HT-29 (cell line): ENCODE measurements at places on chromosomes 2 and 18. TPM values are rescaled to one million over a fixed set of nuclear protein-coding genes. Genes with fewer than 3 reads are reported as not detected.

DNA sequence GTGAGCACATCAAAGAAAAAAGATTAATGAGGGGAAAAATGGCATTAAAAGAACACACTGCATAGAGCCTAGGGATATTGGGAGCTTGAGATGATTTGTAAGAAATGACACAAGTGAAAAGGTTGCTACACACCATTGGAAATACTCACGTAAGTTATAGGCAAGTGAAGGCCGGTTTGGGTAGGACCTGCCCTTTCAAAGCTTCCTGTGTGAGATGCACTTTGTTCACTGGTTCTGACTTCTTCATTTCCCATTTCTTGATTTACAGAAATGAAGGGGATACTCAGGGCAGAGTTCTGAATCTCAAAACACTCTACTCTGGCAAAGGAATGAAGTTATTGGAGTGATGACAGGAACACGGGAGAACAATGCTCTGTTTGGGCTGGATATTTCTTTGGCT lies at the start of gene IL18RAP:
IL18RAP (plus strand) TSS at position 251 of the 400 bp plus-strand sequence; CDS start at position 369, 118 bp downstream.
- no peak for DNase-seq

The DES gene
- 0.63 TPM in 1 of 2 replicates, not detected in the other for total RNA-seq

The DUSP28 gene
- total RNA-seq, result 10.0 and 10.4 TPM in 2 replicates

DNA sequence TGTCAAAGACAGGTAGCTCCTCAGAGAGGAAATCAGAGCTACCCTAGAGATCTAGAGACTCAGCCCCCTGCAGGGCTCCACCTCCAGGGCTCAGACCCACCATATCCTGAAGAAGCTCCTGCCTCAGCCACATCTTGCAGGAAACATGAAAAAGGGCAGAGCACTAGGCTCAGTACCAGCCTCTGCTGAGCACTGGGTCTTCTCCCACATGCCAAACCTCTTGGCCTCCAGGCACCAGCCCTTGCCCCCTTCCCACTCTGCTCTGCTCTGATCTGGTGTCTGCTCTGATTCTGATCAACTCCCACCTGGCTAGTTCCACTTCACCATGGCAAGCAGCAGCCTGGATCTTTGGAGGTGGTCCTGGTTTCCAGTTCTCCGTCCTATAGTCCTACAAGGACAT lies 114.3 kb upstream of the SLC66A3 start:
- no peak for DNase-seq

GRCh38 chr2:10548626-10549025 lies 100.5 kb upstream of the ODC1 start:
- no peak for DNase-seq

The SP140 gene
- total RNA-seq, result not detected in 2 replicates

GRCh38 chr2:228224410-228224809 lies 42.9 kb upstream of the SPHKAP start:
- DNase-seq, result no peak

DNA sequence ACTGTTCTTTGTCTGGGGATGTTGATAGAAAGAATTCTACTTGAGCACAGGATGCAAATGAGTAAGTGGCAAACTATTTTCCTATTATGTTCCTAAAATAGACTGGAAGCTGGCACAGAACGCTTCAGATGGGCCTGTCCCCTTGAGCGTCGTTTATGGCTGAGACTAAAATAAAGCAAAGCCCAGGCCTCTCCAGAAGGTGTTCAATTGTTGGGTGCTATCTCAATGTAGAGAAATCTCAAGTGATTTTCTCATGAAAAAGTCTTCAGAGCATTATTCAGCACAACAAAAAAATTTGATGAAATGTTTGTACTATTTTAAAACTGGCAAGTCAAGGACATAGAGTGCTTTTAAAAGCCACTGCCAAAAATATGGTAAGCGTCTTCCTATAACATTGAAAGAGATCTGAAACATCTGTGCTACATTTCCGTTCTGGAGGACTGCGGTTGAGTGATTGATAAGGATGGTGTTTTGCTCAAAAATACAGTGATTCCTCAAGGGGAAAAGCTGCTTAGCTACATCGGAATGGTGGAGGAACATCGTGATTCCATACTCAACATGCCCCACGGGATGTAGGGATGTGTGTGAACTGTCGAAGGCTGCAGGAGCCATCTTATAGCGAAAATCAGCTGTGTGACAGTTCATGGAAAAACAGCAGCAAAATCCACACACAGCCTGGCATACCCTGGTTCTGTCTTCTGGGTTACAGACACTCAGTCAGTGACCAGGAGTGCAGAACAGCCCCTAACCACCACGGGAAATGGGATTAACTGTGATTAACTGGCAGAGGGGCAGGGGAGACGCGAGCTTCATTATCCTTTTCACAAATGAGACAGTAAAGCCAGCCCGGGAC lies 10.4 kb upstream of the LRRFIP1 start:
- DNase-seq, result no peak

DNA sequence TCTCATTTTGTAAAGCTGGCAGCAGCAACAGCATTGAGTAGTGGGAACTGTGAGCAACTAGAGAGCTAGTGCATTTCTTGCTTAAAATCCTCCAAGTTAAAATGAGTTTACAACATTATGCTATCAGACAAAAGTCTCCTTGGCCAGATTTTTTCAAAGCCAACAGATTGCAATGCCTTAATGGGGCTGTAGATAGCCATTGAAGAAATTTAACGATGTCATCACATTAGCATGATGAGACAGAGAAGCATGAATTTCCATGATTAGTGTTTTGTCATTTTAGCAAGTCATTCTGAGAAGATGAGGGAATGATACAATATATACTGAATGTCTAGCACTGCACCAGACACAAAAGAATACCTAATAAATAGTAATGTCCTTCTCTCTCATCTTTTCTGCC lies 307.5 kb upstream of the REG3G start:
- no peak for DNase-seq

DNA sequence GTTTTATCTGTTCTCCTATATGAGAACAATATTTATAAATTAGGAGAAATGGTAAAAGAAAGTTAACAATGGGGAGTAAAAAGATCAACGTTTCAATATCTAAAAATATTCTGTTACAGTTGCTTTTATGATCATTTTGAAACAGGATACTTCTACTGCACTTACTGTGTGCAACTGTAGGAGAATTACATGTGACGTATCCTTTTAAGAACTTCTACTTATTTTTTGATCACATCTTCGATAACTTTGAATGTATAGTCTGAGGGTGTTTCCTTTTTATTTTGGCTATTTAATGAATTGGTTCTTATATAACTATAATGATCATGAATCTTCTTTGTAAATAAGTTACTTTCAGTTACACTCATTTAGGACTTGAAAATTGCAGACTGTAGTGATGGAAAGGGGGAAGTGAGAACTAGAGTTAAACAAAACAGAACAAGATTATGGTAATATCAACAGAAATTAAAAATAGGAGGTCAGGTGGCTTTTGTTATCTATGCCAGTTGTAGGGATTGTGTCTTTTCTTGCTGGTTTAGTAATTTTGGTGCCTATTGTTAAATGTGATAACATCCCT lies 109.9 kb downstream of the MSTN start:
- DNase-seq, result no peak

The GALR1 gene
- total RNA-seq, result not detected in 2 replicates

DNA sequence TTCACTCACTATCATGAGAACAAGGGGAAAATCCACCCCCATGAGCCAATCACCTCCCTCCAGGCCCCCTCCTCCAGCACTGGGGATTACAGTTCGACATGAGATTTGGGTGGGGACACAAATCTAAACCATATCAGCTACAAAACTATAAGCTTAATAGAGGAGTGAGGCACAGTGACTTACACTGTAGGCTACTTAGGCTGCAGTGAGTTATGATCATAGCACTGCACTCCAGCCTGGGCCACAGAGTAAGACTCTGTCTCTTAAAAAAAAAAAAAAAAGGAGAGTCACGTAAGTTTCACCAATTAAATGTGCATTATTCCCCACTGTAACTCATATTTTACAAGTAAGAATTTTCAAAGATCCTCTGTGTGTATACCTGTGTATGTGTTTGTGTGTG lies 26.2 kb upstream of the COLEC12 start:
- no peak for DNase-seq

The SP100 gene
- total RNA-seq, result 23.6 and 28.4 TPM in 2 replicates

GRCh38 chr2:18976168-18976961 lies 382.1 kb downstream of the OSR1 start:
- no peak for DNase-seq

The BCL2 gene
- 0.05 and 0.36 TPM in 2 replicates for total RNA-seq

GRCh38 chr18:41745166-41746049 lies 209.6 kb upstream of the PIK3C3 start:
- DNase-seq, result peak; percentile 39

The TACR1 gene
- total RNA-seq, result not detected in 2 replicates
